Thoracic aorta (tissue), 2 donors: ENCODE measurements at places on chromosomes 1 and 21.

DNA sequence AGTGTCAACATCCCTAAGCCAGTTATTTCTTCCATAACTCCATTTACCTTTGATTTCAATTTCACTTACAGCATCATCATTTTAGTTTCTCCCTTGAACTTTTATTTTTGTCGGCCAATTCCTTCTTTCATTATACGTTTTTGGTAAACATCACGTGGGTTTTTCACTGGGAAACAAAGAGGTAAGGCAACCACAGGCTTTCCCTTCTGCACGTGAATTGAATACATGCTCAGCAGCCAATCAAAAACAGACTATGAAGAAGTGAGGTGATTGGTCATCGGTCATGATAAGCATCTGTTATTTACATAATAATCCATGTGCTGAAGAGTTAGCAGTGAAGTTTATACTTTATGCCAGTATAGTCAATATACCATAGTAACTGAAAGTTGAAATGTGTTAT is 98.7 kb downstream of the NCAM2 start:
- no peak for DNase-seq

GRCh38 chr1:8419172-8419571 is 101.3 kb downstream of the SLC45A1 start:
- DNase-seq, result no peak

GRCh38 chr1:153698923-153699714 is 20.6 kb downstream of the NPR1 start:
- no peak for DNase-seq

GRCh38 chr1:44777547-44777946 is 2.2 kb downstream of the RPS8 start:
- DNase-seq, result no peak

- no peak for DNase-seq
These were observed 34.2 kb downstream of the BATF3 start for GRCh38 chr1:212665241-212666115.

GRCh38 chr1:33541966-33542365 is 69.5 kb downstream of the ZSCAN20 start:
- no peak for DNase-seq
